ENCODE measurements at places on chromosomes 13 and 19.

- peak overlapping the region; percentile 15 for H3K4me3 ChIP-seq
- peaks cover 42% of the 10 kb centered on the region for H3K4me1 ChIP-seq
- H3K36me3 ChIP-seq: peaks cover 7% of the 10 kb centered on the region
- no peak for DNase-seq
- no peaks in the 10 kb centered on the region for H3K27me3 ChIP-seq
- H3K27ac ChIP-seq: peak overlapping the region; percentile 87
These were observed 29.1 kb upstream of the CSNK1A1L start for GRCh38 chr13:37134411-37135041.

DNA sequence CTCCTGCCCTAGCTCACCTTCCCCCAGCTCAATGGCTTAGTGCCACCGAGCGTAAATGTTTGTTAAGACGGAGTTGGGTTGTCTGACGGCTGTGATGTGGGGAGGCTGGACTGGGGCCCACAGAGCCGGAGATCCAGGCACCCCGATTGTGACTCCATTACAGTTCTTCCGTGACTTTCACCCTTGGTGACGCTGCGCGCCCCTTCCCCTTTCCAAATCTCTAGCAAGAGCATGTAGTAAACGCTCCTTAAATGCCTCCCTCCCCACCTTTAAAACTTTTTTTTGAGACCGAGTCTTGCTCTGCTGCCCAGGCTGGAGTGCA is 829 bp downstream of the REEP6 start:
- no peak overlapping the region for H3K27ac ChIP-seq
- H3K4me1 ChIP-seq: peaks cover 15% of the 10 kb centered on the region
- DNase-seq: no peak

DNA sequence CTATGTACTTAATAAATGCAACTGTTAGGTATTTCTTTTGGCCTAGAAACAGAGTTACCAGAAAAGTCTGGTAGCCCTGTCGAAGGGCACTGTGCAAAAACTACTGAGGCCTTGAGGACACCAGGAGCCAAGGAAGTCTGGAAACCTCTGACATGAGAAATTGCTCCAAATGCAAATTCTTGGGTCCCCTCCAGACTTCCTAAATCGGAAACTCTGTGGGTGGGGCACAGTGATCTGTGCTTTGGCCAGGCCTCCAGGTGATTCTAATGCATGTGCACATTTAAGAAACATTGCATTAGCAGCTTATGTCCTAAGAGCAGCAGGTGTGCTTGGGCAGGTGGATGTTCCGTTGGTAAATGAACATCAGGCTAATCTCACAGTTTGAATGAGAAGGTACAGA is 50.0 kb downstream of the STARD13 start:
- peaks cover 35% of the 10 kb centered on the region for H3K36me3 ChIP-seq
- no peak overlapping the region for H3K27ac ChIP-seq
- no peaks in the 10 kb centered on the region for H3K27me3 ChIP-seq
- DNase-seq: no peak
- no peak overlapping the region for H3K4me3 ChIP-seq

- peak overlapping the region; percentile 77 for H3K4me3 ChIP-seq
- peak; percentile 62 for DNase-seq
- H3K4me1 ChIP-seq: peaks cover 19% of the 10 kb centered on the region
- peak overlapping the region; percentile 83 for H3K27ac ChIP-seq
These were observed 598 bp upstream of the LPAR2 start for GRCh38 chr19:19628501-19629134.

DNA sequence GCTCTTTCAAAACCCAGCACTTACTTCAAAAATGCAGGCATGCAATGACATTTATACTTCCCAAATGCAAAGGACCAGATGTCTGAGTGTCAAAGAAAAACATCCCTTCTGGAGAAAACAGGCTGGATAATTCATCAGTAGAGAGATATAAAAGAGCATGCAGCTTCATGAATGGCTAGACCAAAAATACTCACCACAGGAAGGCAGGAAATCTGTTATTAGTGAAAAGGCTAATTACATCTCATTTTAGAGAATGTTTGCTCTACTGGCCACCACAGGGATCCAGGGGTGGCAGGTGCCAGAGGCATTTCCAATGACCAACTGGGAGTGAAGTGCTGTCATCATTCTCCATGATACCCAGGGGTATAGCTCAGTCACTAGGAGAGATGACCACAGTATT is 106.5 kb downstream of the LHFPL6 start:
- no peak overlapping the region for H3K4me3 ChIP-seq
- peaks cover 1% of the 10 kb centered on the region for H3K4me1 ChIP-seq
- no peak for DNase-seq
- no peak overlapping the region for H3K27ac ChIP-seq

DNA sequence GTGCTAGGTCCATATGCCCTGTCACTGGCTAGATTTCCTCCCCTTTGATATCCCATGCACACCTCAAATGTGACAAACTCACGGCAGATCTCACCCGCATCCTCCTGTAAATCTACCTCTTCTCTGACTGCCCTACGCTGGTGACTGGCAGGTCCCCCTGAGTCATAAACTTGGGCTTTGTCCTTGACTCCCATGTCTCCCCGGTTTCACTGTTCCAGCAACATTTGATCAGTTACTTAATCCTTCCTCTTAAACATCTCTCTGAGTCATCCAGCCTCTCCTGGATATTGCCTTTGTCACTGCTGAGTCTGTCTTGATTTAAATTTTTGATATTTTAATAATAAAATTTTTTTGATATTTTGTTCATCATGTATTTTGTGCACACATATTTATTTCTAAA is 26.5 kb downstream of the FAM216B start:
- H3K4me1 ChIP-seq: peaks cover 7% of the 10 kb centered on the region
- H3K36me3 ChIP-seq: peaks cover 4% of the 10 kb centered on the region
- no peaks in the 10 kb centered on the region for H3K27me3 ChIP-seq
- no peak for DNase-seq
- no peak overlapping the region for H3K27ac ChIP-seq

- H3K27ac ChIP-seq: no peak overlapping the region
- H3K27me3 ChIP-seq: no peaks in the 10 kb centered on the region
- no peak overlapping the region for H3K4me3 ChIP-seq
- peaks cover 56% of the 10 kb centered on the region for H3K36me3 ChIP-seq
These were observed 1445.7 kb downstream of the UQCRFS1 start for GRCh38 chr19:27767234-27767633.

- no peaks in the 10 kb centered on the region for H3K36me3 ChIP-seq
- no peak overlapping the region for H3K4me3 ChIP-seq
- DNase-seq: no peak
- H3K4me1 ChIP-seq: no peaks in the 10 kb centered on the region
- no peaks in the 10 kb centered on the region for H3K27me3 ChIP-seq
These were observed 125.3 kb upstream of the C1QTNF9B start for GRCh38 chr13:24022568-24022967.

DNA sequence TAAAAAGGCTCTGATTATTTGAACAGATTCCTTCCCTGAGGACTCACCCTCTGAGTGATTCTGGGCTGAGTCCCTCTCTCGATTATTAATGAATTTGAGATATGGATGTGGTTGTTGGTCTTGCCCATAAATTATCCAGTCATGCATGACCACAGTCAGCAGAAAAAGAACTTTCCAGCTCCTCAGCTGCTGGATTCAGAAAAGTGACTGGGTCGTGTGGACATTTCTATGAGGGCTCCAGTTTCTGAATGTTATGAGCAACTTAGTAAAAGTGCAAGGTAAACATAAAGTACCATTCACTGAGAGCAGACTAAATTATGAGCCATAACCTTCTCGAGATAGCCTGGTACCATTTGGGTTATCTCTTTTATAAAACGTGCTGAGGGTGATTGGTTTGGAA is 100.1 kb upstream of the CLDN10 start:
- no peaks in the 10 kb centered on the region for H3K4me1 ChIP-seq
- no peak for DNase-seq
- H3K27ac ChIP-seq: no peak overlapping the region

DNA sequence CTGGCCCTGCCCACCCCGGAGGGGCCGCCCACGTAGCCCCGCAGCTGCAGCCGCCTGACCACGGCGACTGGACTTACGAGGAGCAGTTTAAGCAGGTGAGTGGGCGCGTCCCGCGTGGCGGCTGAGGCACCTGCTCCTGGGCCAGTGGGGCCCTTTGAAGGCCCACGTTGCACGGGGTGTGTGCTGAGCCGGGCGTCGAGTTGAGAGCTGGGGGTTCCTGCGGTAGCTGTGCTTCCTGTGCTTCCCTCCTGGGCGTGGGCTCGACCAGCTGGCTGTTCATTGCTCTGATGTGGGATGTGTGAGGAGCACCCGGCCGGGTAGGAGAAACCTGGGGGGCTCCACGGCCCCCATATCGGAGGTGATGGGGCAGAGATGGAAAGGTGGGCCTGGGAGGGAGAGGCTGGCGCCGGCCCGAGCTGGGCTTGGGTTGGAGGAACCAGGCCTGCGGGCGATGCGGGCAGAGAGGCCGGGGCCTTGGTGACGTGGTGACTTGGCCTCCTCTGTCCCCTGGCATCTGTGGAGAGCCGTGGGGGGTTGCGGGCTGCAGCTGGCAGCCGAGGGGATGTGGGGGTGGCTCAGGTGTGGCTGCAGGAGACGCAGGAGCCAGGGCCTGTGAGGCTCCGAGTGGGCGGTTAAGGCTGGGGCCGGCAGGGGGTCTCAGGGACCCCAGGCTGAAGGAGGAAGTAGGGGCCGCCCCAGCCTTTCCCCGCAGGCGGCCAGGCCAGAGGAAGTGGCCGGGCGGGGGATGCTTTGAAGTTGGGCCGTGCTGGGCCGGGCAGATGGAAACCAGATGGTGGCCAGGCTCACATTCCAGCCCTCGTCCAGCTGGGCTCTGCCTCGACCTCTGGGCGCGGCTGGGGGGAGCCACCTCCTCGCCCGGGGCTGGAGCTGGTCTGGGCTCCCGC is 7.1 kb downstream of the ARID3A start:
- peak overlapping the region; percentile 47 for H3K4me3 ChIP-seq
- peak overlapping the region; percentile 93 for H3K27ac ChIP-seq
- H3K36me3 ChIP-seq: peaks cover 12% of the 10 kb centered on the region
- H3K27me3 ChIP-seq: no peaks in the 10 kb centered on the region

DNA sequence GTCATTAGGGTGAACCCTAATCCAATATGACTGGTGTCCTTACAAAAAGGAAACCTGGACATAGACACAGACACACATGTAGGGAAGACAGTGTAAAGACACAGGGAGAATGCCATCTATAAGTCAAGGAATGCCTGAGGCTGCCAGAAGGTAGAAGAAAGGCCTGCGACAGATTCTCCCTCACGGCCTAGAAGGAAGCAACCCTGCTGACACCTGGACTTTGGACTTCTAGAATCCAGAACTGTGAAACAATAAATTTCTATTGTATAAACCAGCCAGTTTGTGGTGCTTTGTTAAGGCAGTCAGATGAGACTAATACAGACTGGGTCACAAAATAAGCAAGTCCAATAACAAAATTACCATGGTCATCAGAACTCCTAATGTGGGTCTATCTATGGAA is 120.4 kb downstream of the ENOX1 start:
- no peak for DNase-seq
- peaks cover 27% of the 10 kb centered on the region for H3K4me1 ChIP-seq
- H3K27me3 ChIP-seq: no peaks in the 10 kb centered on the region

DNA sequence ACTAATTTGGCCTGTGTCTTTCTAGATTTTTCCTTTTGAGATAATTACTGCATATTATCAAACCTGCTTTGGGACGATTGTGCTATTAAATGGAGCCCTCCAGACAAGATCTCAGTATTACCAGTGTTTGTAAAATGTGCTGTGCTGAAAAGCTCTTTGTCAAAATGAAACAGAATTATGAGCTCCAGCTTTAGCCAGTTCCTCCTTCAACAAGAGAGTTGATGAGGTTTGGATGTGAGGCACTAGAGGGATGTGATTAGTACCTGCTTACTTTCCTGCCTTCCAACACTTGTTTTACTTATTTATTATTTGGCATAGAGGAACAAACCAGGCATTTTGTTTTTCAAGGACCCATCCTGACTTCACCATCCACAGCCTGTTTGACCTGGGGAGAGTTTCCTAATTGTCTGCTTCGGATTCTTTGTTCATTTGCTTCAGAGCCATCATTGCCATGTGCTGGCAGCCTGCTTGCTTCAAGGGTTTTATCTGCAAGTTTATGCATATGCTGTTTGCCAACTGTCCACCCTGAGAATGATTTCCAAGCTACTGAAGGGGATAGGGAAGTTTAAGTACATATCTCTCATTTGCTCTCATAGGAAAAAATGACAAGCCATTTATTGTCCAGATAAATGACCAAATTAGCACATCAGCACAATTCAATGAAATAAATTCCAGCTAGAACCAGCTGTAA is 32.9 kb upstream of the CPB2 start:
- peak overlapping the region; percentile 5 for H3K27ac ChIP-seq
- H3K36me3 ChIP-seq: peaks cover 1% of the 10 kb centered on the region
- no peak for DNase-seq
- H3K4me1 ChIP-seq: peaks cover 35% of the 10 kb centered on the region

GRCh38 chr19:42252365-42253244 is 2.3 kb downstream of the ERF start:
- no peak for DNase-seq
- H3K4me3 ChIP-seq: peak overlapping the region; percentile 88
- H3K36me3 ChIP-seq: peaks cover 4% of the 10 kb centered on the region
- H3K27ac ChIP-seq: peak overlapping the region; percentile 96
- peaks cover 29% of the 10 kb centered on the region for H3K4me1 ChIP-seq

DNA sequence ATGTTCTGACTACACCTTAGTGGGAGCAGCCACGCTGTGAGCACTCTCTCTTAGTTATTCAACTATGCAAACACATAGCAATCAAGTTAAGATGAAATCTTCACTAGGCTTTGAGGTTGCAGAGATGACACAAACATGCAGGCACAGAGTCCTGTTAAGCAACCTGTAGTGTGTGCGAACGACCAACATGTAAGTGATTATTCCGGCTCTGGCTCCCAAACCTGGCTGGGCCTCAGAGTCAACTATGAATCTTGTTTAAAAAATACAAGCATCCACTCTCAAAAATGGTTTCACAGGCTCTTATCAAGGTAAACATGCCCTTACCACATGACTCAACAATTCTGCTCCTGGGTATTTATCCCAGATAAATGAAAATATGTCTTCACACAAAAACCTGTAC is 91.4 kb downstream of the IRS2 start:
- H3K4me1 ChIP-seq: peaks cover under 1% of the 10 kb centered on the region
- DNase-seq: no peak
- no peak overlapping the region for H3K27ac ChIP-seq
- peaks cover 4% of the 10 kb centered on the region for H3K27me3 ChIP-seq

DNA sequence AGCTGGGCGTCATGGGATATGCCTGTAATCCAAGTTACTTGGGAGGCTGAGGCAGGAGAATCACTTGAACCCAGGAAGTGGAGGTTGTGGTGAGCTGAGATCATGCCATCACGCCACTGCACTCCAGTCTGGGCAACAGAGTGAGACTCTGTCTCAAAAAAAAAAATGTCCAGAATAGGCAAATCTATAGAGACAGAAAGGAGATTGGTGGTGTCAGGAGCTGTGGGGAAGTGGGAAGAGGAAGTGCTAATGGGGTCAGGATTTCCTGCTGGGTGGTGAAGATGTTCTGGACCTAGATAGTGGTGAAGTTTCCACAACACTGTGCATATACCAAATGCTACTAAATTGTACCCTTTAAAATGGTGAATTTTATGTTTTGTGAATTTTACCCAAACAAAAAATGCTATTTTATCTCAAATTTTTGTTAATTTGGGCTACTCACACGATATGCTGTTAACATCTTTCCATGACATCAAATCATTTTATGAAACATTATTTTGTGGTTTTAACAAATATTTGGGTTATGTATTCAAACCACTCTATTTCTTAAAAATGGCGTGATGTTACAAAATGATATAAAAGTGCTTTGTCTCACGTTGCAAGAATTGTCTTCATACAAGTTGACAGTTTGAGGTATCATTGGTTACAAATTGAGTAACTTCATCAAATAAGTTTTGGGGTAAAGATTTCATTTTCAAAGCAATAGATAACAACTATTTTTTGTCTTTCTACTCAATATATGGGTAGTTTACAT is 7.4 kb upstream of the CYP4F3 start:
- no peaks in the 10 kb centered on the region for H3K36me3 ChIP-seq
- no peak for DNase-seq
- no peak overlapping the region for H3K27ac ChIP-seq
- H3K4me1 ChIP-seq: no peaks in the 10 kb centered on the region
- no peaks in the 10 kb centered on the region for H3K27me3 ChIP-seq

All from mesothelial cell of epicardium (in vitro differentiated cells).